ENCODE measurements at places on chromosomes 11 and 22.

GRCh38 chr11:109697140-109697843 lies 275.3 kb downstream of the C11orf87 start:
- peak; percentile 7 for DNase-seq

GRCh38 chr11:8033305-8034105 lies 46.4 kb downstream of the EIF3F start:
- peak; percentile 89 for DNase-seq

- no peak for DNase-seq
Observed at GRCh38 chr11:64014356-64014755, 21.4 kb upstream of the FLRT1 start.

GRCh38 chr11:109933126-109933525 lies 160.1 kb upstream of the ZC3H12C start:
- no peak for DNase-seq

DNA sequence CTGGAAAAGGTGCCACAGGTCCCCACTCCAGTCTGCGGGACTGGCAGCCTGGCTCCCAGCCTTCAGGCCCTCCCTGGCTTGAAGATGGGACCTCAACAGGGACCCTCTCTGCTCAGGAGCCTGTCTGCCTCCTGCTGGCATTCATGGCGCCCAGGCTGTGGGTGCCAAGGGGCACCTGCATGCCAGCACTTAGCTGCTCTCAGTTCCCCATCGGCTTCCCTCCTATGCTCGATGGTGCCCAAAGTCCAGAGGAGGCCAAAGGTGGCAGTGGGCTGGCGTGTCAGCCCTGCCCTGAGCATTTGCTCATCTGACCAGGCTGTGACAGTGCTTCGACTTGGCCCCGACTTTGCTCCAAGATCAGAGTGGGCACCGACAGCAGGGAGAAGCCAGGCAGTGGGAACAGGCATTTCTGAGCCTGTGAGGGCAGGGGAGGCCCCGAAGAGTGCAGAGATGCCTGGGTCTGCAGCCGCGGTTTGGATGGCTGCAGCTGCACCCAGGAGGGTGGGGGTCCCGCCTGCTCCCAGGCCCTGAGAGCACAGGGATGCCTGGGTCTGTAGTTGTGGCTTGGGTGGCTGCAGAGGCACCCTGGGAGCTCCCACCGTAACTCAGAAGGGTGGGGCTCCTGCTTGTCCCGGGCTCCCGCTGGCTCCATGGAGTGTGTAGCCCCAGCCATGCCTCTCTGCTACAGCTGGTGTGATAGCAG lies 463.6 kb downstream of the TBC1D22A start:
- no peak for DNase-seq

- DNase-seq = peak; percentile 42
Observed at GRCh38 chr11:76512851-76513653, 68.2 kb downstream of the EMSY start.

GRCh38 chr11:76266286-76267100 lies 60.2 kb upstream of the WNT11 start:
- no peak for DNase-seq
